Transverse colon (tissue), 4 donors: ENCODE measurements at places on chromosomes 7 and 10.
A peak's percentile ranks its signal among the peaks of the same experiment; 100 is the strongest.

DNA sequence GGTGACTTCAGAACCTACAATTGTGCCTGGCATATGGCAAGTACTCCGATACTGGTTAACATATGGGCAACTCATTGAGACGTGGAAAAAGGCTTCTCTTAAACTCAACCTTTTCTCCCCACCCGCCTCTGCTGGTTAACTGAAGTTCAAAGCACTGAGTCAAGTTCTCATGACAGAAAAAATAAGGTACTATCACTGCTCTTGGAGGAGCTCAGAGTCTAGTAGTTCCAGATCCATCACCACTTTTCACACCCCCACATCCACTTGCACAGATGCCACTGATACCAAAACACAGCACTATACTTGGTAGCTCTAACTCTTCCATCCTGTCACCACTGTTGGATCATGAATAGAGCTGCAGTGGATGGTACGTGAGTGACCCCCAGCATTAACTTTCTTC is 36.2 kb downstream of the CCDC6 start:
- no peak for DNase-seq

- DNase-seq, result no peak
Measured at GRCh38 chr7:16816824-16817223, 12.0 kb upstream of the AGR2 start.

DNA sequence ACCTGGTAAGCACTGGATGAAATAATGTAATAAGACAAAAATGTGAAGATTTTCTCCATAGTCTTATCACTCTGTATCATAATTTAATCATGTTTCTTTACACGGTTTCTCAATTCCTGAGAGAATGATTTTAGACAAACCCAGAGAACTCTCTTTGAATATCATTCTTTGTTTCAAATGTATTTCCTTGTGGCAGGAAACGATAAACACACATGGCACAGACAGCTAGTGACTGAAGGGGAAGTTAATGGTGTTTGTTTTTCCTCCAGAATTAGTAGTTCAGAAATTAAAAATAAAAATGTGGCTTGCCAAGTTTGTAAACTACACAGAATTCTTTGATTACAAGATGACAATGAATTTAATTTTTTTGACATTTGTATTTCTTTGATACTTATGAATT is 163.7 kb upstream of the PRPS1L1 start:
- no peak for DNase-seq

DNA sequence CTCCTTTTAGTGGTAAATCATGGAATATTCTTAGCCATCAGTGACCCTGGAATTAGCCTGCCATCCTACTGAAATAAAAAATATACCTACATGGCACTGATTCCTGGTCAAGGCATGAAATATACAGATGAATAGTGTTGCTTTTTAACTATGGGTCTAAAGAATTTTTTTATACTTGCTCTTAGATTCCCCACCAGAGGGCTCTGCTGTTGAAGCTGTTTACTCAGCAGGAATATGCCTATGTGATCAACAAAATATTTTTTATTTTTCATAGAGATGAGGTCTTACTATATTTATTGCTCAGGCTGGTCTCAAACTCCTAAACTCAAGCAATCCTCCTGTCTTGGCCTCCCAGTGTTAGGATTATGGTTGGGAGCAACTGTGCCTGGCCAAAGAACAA is 13.5 kb downstream of the ZC3HC1 start:
- DNase-seq, result no peak

DNA sequence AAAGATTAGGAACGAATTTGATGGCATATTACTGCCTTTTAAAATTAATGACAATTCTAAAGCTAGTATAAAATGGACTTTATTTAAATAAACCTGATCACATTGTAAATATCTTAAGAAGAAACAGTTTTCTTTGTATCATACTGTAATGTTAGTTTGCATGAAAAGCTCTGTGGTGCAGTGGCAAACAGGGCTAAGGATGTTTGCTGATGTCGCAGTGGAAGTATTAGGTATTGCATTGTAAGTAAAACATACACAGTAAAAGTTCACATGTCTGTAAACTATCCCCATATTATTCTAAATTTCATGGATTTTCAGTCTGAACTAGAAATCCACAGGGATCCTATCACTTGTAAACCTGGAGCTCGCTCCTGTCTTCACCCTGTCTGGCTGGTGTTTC is 252.6 kb upstream of the ZNF32 start:
- no peak for DNase-seq

DNA sequence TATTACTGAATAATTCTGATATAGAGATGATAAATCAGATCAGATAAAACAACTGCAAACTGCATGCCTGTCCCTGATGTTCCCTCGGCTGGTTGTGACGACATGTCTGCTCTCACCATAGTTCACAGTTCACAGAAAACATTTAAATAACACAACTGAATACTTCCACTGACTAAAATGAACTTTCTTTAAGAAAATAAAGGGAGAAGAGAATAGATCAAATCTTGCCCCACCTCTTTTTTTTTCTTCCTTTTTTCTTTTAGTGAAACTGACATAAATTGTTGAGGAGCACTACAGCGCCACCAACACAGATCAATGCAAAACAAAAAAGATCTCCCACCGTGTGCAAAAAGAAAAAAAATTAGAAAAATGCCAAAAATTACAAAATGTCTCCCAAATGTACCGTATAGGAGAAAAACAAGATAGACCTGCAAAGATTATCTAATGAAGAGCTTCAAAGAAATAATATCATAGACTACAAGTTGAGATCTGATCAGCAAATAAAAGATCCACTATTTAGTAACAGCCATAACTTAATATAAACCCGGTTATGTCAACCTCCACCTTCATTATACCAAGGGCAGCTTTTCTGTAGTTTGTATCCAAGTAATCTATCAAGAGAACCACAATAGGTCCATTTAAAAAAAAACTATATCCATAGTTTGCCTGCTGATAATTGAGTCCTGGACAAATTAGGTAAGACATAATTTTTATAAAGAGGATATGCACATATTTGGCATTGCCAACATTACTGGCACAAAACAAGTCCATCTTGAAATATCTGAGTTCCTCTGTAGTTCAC is 30.7 kb upstream of the EPC1 start:
- peak; percentile 35 for DNase-seq

GRCh38 chr7:16027396-16027795 is 340.9 kb upstream of the MEOX2 start:
- DNase-seq, result no peak

DNA sequence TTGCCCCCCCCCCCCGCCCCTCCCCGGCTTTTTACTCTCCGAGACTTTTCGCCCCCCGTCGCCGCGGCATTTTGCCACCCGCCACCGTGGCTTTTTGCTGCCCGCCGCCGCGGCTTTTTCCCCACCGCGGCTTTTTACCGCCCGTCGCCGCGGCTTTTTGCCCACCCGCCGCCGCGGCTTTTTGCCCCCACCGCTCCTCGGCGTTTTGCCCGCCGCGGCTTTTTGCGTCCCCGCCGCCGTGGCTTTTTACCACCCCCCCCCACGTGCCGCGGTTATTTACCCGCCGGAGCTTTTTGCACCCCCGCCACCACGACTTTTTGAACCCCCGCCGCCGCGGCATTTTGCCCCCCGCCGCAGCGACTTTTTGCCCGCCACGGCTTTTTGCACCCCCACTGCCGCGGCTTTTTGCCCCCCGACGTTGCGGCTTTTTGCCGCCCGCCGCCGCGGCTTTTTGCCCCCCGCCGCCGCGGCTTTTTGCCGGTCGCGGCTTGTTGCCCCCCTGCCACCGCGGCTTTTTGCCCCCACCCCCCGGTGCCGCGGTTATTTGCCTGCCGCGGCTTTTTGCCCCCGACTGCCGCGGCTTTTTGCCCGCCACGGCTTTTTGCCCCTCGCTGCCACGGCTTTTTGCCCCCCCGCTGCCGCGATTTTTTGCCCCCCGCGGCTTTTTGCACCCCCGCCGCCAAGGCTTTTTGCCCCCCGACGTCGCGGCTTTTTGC is 461.1 kb downstream of the ZNF33B start:
- no peak for DNase-seq

DNA sequence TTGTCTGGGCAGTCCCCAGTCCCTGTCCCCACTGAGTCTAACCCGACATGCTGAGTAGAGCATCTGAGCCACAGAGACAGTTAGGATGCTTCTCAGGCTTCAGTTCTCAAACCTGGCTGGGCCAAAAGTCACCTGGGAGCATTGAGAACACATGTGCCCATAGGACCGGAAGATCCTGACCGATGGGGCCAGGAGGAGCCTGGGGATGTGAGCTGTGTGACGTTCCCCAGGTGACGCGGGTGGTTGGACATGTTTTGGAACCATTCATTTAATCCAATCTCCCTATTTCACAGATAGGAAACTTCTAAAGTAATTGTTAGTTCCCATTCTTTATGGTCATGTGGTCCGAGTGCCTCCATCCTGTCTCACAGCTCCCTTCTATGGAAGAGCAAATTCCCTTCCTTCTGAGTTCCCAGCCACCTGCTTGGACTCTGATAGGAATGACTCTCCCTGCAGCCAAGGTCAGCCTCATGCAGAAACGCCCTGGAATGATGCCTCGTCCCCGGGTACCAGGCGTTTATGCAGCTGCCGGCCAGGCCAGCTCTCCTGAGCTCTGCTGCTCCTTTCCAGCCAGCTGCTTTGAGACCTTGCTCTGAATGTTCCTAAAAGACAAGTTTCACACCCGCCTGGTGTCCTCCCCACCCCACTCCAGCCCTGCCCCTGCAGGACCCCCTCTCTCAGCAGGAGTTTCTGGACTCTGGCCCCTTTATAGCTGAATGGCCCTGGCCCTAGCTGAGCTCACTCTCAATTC is 166.5 kb upstream of the RHEB start:
- DNase-seq, result no peak
